ENCODE measurements at places on chromosomes 5 and 9.
A peak's percentile ranks its signal among the peaks of the same experiment; 100 is the strongest.

- DNase-seq, result no peak
Measured at GRCh38 chr5:72191404-72191803, 84.1 kb downstream of the MAP1B start.

DNA sequence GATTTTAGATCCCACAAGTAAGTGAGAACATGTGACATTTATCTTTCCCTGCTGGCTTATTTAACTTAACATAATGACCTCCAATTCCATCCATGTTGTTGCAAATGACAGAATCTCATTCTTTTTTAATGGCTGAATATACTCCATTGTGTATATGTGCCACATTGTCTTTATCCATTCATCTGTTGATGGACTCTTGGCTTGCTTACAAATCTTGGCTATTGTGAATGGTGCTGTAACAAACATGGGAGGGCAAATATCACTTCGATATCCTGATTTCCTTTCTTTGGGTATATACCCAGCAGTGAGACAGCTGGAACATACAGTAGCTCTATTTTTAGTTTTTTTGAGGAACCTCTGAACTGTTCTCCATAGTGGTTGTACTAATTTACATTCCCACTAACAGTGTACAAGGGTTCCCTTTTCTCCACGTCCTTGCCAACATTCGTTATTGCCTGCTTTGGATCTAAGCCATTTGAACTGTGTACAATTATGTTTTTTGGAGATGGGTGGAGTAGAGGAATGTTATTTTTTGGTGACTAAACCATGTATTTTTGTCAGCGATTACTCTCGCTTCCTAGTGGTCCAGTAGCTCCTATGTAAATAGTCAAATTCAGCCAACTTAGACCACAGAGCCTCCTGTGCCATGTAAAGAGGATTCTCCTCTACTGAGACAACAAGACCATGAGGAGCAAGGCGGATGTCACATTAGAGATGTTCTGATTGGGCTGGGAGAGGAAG lies 60.6 kb downstream of the TNFSF15 start:
- no peak for DNase-seq

DNA sequence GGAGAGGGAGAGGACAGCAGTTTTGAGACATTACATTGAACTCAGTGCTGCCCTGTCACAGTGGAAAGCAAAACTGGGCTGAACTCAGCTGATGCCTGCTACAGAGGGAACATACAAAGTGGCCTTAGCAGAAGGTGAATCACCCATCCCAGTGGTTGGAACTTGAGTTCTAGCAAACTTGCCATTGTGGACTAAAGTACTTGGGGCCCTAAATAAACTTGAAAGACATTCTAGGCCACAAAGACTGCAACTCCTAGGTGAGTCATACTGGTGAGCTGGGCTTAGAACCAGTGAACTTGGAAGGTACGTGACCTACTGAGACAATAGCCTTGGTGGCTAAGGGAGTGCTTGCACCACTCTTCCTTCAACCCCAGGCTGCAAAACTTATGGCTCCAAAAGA lies 155.7 kb upstream of the RIOK2 start:
- no peak for DNase-seq

DNA sequence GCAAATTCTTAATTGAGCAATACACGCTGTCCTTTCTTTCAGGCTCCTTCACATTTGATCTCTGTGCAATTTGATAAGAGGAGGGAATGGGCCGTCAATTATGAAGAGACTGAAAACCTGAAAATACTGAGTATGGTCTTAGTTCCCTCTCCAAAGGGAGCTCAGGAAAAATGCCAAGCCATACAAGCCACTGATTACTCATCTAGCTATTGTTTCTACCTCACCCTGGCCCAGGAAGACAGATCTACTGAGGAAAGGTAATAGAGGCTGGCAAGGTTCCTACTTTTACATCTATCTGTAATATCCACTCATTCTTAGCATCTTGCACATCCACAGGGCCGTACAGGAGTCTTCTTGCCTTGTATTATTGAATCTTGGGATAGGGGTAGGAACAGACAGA lies 23.7 kb upstream of the TNC start:
- no peak for DNase-seq

GRCh38 chr5:103442750-103443149 lies 119.8 kb downstream of the NUDT12 start:
- no peak for DNase-seq

GRCh38 chr5:135490245-135491037 lies 38.3 kb upstream of the TIFAB start:
- no peak for DNase-seq

GRCh38 chr9:118230329-118230728 lies 526.1 kb downstream of the TLR4 start:
- DNase-seq, result no peak

GRCh38 chr5:156694598-156694997 lies 155.5 kb upstream of the PPP1R2B start:
- DNase-seq, result no peak

DNA sequence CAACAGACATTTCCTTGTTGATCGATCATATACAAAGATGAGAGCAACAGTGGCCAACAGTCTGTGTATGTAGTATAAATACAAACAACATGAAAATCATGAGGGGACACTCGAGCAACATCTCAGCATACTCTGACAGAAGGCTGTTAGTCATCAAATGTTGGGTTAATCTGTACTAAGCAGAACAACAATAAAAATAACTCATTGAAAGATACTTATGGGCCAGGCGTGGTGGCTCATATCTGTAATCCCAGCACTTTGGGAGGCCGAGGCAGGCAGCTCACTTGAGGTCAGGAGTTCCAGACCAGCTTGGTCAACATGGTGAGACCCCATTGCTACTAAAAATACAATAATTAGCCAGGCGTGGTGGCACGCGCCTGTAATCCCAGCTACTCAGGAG lies 67.3 kb downstream of the SCAI start:
- DNase-seq, result no peak

DNA sequence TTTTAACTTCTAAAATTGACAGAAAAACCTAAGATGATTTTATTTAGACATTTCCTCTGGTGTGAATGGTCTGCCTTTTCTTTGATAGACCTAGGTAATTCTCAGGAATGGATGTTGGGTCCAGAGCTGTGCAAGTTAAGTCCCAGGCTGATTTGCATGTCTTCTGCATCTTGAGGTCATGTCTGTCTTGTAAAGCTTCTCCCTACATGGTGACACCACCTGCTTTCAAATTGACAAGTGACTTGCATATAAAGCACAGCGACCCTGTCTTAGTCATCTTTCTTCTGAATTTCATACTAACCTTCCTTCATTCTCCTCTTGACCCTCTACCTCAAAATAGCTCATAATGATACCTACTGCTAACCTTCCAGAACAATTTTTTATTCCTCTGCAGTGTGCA lies 29.2 kb downstream of the OSTF1 start:
- no peak for DNase-seq

GRCh38 chr9:134167530-134167931 lies 3.2 kb upstream of the RNU6ATAC start:
- peak; percentile 75 for DNase-seq

DNA sequence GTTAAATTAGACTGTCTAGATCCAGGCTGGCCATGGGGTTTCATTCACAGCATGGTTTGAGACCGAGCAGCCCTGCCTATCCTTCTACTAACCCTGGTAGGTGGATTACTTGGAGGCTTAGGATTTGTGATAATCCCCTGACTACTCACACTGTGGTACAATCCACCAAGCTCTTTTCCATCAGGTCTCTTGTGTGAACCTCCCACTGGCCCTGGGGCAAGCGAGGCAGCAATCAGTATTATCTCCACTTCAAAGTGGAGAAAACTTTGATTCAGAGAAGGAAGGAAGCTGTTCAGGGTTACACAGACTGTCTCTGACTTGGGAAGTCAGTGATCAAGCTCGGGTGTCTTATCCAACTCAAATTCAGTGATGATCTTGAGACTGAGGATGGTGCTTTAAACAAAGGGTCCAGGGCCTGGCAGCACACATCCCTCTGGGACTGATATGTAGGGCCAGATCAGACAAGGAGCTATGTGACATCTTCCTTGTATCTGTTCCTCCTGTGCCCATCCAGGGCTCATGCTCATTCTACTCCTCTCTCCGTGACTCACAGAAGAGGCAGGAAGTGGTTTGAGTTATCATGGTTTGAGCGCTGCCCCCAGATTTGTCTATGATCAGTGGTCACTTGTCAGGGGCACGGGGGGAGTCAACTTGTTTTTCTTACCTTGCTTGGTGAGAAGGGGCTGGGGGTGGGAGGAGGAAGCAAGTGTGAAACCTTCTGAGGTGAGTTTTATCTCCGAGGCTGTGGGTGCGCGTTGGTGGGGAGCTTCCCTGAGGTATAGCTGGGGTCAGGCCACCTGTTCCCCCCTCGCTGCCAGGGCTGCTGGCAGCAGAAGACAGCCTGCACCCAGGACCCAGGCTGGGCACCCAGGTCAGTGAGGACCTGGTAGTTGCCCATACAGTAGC lies 48.6 kb downstream of the RGS3 start:
- peak; percentile 45 for DNase-seq

DNA sequence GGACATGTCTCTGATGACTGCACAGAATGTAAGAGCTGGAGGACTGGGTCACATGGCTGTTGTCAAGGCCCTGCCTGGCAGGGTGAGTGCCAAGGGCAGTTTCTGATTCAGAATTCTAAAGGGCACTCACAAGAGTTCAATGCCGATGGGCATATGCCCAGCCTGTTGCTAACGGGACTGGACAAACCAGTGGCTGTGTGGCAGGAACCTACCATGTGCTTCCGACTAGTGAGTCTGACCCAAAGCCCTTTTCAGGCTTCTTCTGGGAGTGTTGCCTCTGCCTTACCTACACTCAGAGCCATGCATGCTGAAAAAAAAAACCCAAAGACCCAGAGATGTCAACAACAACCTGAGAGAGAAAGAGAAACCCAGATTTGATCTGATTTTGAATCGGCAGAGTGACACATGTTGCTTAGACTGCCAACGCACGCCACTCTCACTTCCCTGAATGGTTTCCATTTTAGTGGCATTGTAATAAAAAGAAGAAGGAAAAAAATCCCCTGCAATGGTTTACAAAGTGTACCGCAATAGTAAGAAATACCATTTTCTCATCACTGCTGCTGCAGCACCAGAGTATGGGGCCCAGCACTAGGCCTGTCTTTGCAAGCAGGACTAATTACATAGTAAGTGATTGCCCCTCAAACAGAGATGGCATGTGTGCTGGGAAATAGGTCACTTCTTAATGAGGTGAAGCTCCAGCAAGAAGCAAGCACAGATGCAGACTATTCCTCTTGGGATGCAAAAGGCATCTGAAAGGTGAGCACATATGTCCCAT lies 194.3 kb downstream of the PALM2AKAP2 start:
- DNase-seq, result no peak

DNA sequence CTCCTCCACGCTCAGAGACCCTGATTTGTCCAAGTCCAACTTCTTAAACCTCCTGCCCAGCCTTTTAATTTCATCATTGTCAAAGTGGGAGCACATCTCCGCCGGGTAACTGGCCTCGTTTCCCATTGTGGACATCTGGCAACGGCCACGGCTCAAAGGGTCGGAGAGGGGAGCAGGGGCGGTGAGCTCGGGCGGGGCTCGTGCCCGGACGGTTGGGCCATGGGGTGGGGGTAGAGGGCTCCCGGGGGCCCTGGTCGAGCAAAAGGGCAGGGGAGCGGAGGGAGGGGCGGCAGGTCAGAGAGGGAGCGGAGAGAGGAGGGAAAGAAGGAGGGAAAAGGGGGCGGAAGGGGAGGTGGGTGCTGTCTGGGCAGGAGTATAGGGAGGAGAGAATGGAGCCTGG lies at the start of gene PPP3R2:
TSS of gene PPP3R2 (minus strand) at position 174 of the 400 bp plus-strand sequence. CDS start at position 126, 48 bp downstream.
- no peak for DNase-seq
